KG1 (cell line): ENCODE measurements at places on chromosomes 11 and 22.

GRCh38 chr22:27851974-27852746, 50.6 kb upstream of the MN1 start:
- no peak for DNase-seq

GRCh38 chr22:22210375-22210774, 34.2 kb upstream of the VPREB1 start:
- no peak for DNase-seq

- no peak for DNase-seq
Observed at GRCh38 chr11:47714554-47715081, 551 bp downstream of the AGBL2 start.

DNA sequence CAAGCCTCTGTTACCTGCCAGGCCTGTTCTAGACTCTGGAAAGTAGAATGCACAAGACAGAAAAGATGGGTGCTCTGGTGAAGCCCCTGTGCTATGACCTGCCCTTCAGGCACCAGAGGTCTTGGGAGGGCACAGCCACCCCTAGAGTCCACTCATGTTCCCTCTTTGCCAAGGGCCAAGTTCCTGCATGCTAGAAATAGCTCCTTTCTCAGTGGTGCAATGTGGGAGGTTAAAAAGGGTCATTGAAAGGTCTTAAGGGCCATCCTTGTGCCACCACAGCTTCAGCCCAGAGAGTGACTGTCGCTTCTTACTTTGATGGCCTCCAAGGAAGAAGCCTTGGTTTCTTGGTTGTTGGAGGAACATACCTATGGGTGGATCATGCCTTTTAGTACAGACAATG, 84.6 kb upstream of the PARVA start:
- DNase-seq: no peak

GRCh38 chr22:37153901-37154300, 4.2 kb upstream of the IL2RB start:
- no peak for DNase-seq

DNA sequence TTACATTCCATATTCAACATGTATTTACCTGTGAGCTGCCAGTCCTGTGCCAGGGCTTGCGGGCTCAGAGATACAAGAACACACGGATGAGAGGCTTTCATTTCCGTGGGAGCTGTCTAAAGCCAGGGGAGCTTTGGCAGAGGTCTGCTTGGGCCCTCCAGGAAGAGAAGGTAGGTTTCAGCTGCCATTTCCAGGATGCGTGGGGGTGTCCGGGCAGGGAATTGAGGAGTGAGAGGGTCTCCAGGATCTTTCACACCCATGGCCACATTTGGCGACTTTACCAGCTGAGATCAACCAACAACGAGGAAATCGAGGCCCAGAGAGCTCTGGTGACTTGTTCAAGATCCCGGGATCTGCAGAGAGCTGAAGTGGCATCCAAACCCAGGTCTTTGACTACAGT, 119.6 kb downstream of the BUD13 start:
- DNase-seq: no peak

DNA sequence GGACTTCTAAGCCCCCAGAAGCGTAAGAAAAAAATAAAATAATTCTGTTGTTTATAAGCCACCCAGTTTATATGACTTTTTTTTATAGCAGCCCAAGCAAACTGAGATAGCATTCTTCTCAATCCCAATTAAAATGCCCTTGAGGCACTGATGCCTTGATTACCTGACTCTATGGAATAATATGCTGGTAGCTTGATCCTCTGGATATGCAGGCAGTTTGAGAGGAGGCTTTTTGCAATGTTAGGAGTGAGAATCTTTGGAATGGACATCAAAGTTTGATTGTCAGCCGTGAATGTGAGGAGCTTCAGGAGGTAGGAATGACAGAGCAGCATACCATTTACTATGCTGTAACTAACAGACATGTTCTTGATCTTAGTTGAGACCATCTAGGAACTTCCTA, 275.6 kb downstream of the AASDHPPT start:
- no peak for DNase-seq

DNA sequence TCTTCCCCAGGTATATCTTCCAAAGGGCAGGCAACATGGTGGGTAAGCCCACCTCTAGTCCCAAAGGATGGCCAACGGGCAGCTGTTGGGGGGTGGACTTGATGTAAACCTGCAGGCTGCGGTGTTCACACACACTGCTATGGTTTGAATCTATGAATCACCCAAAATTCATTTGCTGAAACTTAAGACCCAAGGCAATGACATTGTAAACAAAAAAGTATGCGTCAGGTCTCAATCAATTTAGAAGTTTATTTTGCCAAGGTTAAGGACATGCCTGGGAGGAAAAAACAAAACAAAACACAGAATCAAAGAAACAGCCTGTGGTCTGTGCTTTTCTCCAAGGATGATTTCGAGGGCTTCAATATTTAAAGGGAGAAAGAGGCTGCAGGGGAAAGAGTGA, 18.3 kb downstream of the RCN1 start:
- DNase-seq: no peak

GRCh38 chr22:42080287-42080686, 787 bp downstream of the SMDT1 start:
- no peak for DNase-seq
